Cardiac fibroblast (primary cell): ENCODE measurements at places on chromosomes 7 and 10.

DNA sequence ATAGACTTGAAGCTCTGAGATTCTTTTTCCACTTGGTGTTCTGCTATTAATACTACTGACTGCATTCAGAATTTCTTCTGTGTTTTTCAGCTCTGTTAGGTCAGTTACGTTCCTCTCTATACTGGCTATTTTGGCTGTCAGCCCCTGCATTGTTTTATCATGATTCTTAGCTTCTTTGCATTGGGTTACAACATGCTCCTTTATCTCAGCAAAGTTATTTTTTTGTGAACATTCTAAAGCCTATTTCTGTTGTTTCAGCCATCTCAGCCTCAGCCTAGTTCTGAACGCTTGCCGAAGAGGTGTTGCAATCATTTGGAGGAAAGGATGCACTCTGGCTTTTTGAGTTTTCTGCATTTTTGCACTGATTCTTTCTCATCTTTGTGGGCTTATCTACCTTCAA is 201.5 kb upstream of the GNAI1 start:
- DNase-seq, result peak; percentile 90

DNA sequence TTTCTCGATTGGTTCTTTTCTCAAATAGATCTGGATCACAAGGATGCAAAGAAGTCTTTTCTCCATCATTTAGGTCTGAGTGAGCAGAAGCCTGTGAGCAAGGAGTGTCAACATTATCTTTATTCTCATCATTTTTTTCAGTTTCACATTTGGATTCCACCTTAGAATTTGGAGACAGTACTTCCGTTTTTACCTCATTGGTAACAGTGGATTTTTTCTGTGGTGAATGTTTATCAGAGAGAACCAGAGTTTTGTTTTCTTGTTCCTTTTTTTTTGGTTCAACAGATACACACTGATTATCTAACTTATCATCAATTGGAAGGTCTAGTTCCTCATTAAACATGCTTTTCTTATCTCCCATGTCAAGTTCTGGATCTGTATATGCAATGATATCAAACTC is 151.3 kb downstream of the GALNT11 start:
- DNase-seq, result no peak

- DNase-seq, result no peak
These were observed 137.3 kb upstream of the CCDC6 start for GRCh38 chr10:60043561-60044241.

DNA sequence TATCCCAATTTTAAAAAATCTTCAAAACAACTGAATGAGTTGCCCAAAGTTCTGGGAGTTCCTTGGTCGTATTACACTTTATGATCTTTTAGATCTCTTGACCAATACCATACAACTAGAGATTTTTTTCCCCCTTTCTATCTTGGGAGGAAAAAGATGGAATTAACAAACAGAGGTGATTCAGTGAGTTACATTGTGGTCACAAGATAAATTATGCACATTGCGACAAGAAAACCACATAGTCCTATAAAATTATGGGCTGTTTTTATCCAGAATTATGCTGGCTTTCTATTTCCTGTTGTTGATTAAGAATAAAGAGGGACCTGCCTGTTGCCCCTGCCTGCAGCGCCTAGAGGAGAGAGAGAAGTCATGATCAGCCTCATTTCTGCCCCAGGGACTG is 8.2 kb upstream of the SGPL1 start:
- no peak for DNase-seq

GRCh38 chr10:91601212-91601611 is 31.7 kb downstream of the PPP1R3C start:
- DNase-seq, result no peak

DNA sequence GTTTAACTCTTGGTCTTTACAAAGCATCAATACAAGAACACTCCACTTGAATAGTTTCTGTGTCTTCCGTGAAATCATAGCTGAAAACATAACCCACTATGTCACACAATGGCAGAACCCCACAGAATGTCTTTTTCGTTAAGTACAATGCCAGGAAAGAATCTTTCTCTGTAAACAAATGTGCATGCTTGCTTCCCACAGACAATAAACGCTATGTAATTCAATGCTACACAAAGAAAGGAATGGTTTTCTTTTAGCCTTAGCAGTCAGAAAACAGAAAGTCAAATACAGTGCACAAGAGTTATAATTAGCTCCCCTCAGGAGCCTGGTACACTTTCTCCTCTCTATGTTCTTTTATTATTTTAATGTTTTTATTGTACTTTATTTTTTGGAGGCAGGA is 186.1 kb downstream of the SRPK2 start:
- DNase-seq, result no peak

DNA sequence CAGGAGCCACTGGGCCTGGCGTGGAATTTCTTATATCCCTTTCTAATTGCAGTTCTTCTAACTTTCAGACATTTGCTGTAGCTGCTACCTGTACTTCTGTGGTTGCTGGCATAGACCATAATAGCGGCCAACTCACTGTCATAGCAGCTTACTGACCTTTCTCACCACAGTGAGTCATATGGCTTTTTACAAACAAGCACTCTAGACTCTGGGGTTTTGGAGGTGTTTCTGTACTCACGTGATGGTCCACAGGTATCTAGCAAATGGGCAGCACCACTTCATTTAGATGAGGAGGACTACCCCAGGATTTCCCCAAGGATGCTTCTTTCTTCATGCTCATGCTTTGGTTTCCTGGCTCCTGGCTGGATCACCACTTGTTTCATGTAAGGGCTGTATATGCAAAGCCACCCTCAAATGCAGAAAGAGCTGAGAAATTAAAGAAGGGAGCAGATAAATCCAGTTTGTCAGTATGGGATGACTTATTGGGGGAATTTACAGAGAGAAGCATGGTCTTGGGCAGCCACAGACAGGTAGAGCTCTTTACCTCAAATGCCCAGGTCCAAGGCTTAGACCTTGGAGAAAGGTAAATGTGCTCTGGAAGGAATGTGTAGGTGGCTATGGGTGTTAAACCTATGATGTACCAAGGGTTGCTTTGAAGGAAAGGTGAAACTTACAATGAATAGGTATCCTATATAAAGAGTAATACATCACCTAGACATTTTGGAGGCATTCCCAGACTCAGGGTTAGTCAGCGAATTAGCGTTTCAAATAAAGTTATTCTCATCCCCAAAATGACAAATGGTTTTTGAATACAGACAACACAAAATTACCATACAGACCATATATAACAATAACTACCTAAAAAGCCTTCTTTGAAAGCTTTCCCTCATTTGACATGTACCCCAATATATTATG is 15.9 kb upstream of the SLC25A16 start:
- peak; percentile 72 for DNase-seq

DNA sequence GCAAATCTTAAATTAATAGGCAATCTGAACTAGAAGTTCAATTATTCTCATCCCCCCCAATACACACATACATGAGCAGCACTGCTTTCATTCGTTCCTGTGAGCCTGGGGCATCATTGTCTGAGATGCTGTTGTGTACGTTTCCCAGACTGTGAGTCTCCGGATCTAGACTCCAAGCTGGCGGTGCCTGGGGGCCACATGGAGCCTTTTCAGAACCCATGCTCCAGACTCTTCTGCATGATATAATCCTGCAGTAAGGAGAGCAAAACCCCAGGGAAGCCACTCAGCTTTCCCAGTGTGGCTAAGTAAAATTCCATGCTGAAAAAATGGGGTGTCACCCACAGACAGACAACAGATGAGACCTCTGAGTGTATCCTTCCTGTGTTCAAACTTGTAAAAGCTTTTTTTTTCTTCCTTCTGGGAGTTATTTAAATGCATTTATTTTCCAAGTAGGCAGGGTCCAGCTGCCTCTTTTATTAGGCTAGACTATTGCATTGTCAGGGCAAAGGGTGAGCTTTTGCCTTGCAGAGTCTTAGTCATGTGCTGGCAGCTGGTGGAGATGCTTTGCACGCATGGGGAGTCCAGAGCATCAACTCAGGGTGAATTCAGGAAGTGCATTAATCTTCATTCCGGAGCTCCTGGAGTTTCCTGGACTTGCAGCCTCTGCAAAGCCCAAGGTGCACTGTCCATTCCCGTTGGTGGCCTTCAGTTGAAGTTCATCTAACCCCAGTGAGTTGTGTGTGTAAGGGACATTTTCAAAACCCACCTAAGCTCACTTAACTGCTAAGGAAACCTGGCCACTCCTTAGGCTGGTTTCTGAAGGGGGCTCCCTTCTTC is 185.7 kb upstream of the ADO start:
- peak; percentile 82 for DNase-seq

- DNase-seq, result no peak
These were observed 182.0 kb downstream of the CUX1 start for GRCh38 chr7:101999393-101999792.

- no peak for DNase-seq
These were observed 319.1 kb upstream of the CNTNAP2 start for GRCh38 chr7:145797507-145797906.

DNA sequence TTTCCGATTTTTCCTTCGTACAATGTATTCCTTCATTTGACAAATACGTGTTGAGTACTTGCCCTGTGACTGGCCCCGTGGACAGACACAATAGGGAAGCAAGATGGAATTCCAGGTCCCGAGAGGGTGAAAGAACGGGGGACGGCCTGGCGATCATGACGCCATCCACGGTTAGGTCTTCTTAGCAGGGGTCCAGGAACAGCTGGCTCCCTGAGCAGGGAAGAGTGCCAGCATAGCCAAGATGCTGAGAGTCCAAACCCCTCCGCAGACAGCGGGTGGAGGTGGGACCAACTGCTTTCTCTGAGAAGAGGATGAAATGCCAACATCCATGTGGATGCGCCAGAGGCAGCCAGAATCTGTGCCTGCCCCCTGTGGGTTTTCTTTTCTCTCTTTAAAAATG is 143.7 kb downstream of the DYNC2I1 start:
- no peak for DNase-seq

GRCh38 chr10:84552478-84552877 is 224.1 kb downstream of the CCSER2 start:
- DNase-seq, result no peak

- DNase-seq, result no peak
These were observed 154.4 kb downstream of the CUBN start for GRCh38 chr10:16975188-16975587.

- peak; percentile 85 for DNase-seq
These were observed 804 bp downstream of the UNC5B start for GRCh38 chr10:71213127-71213621.

DNA sequence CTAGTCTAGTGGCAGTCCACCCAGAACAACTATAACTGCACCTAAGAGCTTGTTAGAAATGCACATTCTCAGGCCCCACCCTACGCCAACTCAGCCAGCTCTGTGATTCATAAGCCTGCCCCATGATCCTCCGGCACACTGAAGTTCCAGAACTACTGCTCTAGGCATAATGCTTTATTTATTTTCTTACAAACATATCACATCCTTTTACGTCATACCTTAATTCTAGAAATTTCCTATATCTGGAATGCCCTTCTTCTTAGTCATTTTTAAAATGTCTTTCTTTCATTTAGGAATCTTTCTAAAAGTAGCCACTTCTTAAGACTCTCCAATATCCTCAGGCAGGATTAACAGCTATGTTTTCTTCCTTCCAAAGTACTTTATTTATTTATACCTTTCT is 480.1 kb downstream of the INHBA start:
- DNase-seq, result peak; percentile 48

- DNase-seq, result peak; percentile 17
These were observed 186.5 kb upstream of the SLC25A13 start for GRCh38 chr7:96508371-96508770.

- no peak for DNase-seq
These were observed 17.8 kb downstream of the MET start for GRCh38 chr7:116689790-116690259.

DNA sequence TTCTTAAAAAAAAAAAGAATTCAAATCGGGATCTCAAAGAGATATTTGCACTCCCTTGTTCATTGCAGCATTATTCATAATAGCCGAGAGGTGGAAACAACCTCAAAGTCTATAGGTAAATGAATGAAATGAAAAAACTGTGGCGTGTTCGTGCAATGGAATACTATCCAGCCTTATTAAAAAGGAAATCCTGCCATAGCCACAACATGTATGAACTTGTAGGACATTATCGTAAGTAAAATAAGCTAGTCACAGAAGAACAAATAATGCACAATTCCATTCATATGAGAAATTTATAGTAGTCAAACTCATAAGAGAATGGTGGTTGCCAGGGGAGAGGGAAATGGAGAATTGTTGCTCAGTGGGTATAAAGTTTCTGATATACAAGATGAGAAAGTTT is 37.9 kb downstream of the GRK5 start:
- no peak for DNase-seq

- DNase-seq, result no peak
These were observed 2.0 kb downstream of the VOPP1 start for GRCh38 chr7:55570218-55570873.

DNA sequence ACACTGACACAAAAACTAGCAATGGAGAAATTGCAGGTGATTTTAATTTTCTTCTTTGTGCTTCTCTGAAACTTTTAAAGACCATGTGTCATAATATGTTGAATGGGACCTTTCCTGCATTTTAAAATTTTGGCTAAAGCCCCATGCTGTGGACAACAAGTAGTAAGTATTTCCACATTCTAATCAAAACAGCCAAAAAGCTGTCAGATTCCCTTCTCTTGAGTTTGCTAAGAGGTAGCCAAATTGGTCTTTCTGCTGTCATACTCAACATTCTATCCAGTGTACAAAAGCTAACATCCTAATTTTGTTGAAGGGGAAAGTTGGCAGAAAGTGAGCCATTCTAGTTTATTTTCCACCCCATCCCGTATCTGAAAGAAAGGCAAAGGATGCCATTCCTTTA is 447.6 kb downstream of the TFEC start:
- peak; percentile 27 for DNase-seq

- DNase-seq, result no peak
These were observed 33.4 kb upstream of the SH2D4B start for GRCh38 chr10:80504158-80504811.

DNA sequence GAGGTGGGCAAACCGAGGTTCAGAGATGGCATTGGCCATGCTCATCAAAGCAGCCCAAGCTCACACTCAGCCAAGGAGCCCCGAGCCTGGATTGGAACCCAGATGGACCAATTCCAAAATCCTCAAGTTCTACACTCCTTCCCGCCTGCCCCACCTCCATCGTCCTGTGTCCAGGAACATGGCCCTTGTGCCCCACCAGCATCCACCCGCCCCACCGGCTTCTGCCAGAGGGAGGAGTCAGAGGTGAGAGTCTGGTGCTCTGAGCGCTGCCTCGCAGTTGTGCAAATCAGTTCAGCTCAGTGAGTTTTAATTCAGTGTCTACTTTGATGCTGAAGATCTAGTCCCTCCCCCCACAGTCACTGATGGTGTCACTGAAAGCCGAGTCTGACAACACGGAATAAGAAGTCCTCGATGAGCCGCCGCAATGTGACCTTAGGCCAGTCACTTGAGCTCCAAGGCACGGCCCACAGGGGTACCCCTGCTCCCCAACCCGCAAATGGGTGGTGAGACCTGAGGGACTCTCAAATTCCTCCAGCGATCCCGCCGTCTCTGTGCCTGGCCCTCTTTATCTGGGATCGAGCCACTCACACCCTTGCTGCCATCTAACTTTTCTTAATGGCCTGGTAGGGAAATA is 26.3 kb downstream of the PRKAG2 start:
- no peak for DNase-seq
